ENCODE measurements at places on chromosomes 16 and 17.

- DNase-seq = peak; percentile 84
Measured at GRCh38 chr17:72151565-72152386, 31.0 kb downstream of the SOX9 start.

GRCh38 chr16:30896889-30897733 lies 697 bp downstream of the CTF1 start:
- DNase-seq = peak; percentile 97

GRCh38 chr17:47728214-47728877 lies 4.7 kb upstream of the TBX21 start:
- DNase-seq = no peak

DNA sequence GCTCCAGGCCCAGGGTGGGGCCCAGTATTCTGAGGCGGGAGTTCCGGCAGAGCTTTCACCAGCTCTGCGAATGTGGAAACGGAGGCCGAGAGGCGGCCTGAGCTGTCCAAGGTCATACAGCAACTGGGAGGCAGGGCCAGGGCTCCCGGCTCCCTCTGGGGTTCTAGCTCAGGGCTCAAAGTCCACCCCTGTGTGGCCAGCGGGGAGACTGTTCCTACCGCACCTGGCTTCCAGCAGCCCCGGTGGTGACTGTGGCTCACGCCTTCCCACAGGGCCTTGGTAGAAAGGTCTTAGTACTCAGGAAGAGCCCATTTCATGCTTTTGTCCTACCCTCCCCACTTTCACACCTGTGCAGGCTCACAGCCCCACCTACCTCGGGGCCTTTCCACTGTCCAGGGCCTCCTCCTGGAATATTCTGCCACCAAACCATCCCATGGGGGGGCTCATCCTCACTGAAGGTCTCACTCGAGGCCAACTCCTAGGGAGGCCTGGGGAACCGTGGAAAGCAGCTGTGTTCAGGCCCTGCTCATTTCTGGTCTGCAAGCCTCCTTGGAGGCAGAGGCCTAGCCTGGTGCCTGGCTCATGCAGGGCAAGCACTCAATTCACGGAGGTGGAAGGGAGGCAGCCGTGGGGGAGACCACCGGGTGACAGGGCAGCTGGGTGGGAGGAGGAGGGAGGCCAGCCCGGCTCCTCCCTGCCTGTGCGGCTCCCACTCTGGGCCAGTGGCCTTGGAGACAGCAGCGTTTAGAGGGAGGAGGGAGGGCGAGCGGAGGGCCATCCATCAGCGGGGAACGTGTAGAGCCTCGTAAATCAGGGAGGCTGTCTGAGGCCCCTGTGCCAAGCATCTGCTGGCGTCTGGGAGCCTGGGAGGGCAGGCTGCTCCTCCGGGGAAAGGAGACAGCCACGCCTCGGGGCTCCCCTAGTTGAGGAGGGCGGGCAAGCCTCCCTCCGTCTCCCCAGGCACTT lies 12.7 kb upstream of the DOC2B start:
- DNase-seq = no peak

DNA sequence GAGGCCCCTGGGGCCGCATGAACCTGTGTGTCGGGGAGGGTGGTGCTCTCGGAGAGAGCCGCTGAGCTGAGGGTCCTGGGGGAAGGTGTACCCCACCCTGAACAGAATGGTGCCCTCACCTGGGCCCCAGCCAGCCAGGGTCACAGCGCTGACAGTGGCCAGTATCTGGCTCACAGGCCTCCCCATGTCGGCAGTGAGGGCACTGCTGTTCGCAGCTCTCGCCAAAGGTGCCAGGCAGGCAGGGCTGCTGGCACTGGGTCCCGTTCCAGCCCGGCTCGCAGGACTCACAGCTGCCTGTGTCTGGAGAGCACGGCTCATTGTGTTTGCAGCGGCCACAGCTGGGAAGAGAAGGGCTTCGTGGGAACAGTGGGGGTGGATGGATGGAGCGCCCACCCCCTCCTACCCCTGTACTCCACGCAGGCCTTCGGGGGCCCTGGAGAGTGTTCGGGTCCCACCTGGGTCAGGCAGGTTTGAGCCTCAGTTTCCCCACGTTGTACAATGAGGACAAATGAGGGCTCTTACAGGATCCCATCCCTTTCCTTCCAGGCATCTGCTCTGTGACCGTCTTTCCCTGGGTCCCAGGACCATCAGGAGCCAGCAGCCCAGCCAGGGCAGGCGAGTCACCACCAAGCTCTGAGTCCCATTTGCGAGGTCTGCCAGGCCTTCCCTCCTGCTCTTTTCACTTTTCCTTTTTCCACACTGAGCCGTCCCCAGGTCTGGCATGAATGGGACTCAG lies 5.0 kb downstream of the SCARF1 start:
- no peak for DNase-seq

DNA sequence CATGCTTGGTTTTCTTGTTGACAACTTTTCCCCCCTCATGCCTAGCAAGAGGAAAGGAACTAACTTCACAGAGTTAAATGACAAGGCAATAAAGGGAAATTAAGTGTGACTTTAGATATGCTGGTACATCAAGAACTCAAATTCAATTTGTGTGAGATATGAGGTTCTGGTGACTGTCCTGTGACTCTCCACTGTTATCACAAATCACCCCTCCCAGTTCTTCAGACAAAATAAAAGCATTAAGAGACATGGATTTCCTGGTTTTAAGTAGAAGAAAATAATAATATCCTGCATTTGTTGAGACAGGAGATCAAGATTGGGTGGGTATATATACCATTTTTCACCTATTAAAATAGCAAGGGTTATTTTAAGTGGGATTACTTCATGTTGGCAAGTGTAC lies 46.2 kb downstream of the SNTB2 start:
- DNase-seq = no peak

DNA sequence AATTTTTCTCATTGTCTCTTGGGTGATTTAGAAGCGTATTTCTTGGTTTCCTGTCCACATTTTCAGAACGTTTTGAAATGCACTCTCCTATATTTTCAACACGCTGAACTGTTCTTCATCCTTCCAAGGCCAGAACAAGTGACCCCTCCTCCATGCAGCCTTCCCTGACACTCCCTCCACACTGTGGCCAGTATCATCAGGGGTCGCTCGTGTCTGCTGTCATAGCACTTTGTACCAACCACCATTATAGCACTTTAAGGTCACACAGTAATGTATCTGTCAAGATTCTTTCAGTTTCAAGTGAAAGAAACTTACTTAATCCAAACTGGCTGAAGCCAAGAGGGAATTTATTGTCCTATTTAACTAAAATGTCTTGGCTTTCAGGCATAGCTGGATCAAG lies 17.5 kb upstream of the IL21R start:
- no peak for DNase-seq

- no peak for DNase-seq
Measured at GRCh38 chr16:12006637-12007036, 30.1 kb downstream of the SNX29 start.

DNA sequence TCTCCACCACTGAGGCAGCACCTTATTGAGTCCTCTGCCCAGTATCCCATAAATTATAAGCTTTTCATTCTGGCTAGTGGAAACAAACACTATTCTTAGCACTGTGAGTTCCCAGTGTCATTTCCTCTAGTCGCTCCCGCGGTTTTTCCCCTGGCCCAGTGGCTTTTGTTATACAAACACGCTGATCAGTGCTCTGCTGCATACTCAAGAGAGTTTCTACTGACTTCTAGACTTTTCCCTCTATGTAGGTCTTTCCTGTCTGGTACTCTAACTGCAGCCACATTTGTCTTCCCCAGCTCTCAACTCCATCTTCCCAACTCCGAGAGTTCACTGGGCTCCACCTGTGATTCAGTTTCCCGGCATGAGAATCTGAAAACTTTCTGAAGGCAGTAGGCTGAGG lies 556.6 kb upstream of the SALL1 start:
- DNase-seq = no peak

DNA sequence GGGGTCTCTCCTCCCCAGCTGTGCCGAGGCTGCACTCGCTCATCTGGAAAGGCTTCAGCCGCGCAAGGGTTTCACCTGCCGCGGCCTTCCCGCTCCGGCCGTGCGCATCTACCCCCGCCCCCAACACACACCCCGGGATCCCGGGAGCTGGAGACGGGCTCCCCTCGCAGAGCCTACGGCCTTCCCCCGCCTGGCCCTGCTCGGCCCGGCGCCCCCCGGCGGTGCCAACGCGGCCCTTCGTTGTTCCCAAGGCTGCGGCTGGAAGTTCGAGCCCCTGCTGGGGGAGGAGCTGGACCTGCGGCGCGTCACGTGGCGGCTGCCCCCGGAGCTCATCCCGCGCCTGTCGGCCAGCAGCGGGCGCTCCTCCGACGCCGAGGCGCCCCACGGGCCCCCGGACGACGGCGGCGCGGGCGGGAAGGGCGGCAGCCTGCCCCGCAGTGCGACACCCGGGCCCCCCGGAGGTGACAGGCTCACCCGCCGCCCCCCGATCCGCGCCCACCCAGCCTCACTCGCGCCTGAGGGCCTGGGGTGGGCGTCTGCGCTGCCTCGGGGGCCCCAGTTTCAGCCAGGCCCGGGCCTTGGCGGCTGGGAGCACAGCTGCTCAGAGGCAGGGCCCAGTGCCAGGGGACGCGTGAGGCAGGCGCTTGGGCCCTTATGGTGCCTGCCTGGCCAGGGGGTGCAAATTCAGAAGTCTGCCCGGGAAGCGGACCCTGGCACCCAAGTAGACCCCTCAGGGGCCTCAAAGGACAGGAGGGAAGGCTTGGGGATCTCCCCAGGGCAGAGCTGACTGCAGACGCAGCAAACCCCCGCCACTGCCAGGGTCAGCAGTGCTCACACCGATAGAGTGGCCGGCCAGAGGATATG lies 11.2 kb downstream of the GALK1 start:
- DNase-seq = peak; percentile 89

- no peak for DNase-seq
Measured at GRCh38 chr16:67399749-67400704, 6.7 kb upstream of the TPPP3 start.

GRCh38 chr17:39178536-39178935 lies 12.6 kb upstream of the ARL5C start:
- DNase-seq = peak; percentile 70

- peak; percentile 82 for DNase-seq
Measured at GRCh38 chr16:4660454-4661007, 32.8 kb upstream of the NUDT16L1 start.

DNA sequence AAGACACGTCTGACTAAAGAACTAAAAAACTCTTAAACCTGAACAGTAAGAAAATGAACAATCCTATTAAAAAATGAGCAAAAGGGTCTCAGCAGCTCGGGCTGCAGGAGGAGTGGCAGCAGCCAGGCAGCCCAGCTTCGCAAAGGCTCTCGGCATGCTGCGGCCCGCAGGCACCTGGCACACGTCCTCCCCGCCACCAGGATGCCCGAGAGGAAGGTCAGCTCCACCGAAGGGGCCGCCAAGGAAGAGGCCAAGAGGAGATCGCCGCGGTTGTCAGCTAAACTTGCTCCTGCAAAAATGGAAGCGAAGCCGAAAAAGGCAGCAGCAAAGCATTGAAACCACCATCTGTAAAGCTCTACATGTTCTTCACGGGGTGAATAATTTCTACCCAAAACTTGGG lies 173.5 kb downstream of the BCAS3 start:
- DNase-seq = no peak

GRCh38 chr16:86573215-86573614 lies 5.1 kb upstream of the FOXL1 start:
- DNase-seq = no peak

DNA sequence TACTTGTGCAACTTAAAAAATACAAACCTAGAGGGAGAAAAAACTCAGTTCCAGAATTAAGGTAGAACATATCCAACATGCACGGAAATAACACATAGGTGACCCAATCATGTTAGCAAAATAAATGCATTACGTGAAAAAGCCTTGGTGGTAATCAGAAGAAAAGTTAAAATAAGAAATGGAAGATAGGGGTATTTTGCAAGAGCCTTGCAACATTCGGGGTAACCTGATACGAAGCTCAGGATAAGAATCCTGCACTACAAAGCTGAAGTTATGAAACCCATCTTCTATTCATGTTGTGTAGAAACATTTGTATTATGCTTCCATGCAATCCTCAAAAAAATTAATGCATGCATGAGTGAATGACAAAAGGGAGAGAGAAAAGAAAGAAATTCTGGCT lies 33.1 kb downstream of the CHCT1 start:
- no peak for DNase-seq

DNA sequence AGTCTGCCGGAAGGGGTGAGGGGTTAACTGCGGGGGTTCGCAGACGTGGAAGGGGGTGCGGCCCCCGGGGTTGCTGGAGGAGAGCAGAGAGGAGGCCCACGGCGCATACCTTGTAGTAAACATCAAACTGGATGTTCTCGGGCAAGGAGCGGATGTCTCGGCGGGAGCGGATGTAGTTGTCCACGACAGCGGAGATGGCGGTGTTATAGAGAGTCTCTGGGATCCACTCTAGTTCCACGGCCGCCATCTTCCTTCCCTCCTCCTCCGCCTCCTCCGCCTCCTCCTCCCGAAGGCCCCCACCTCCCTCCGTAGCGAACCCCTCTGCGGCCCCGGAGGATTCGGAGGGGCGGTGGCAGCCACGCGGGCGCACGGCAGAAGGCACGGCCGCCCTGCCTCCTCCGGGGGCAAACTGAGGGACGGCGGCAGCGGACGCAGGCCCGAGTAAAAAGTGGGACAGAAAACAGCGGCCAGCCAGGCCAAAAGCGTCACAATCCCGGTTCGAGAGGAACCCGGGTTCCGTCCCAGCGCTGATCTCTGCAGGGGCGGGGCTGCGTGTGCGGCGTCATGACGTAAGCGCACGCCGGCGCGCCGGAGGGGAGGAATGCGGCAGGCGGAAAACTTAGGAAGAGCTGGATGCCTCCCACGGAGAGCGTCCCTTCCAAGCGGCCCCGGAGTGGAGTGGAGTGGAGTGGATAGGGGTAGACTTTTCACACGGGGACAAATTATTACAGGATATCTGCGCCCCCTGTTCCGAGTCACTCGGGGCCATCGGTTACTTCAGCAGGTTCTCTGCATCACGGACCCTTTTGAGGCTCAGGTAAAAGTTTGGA lies at the start of gene APPBP2:
Gene APPBP2 (minus strand): TSS at position 558 of the 830 bp plus-strand sequence. CDS start 311 bp downstream, at position 247.
- DNase-seq = peak; percentile 96

GRCh38 chr17:65220732-65221131 lies 83.6 kb downstream of the RGS9 start:
- DNase-seq = peak; percentile 39

DNA sequence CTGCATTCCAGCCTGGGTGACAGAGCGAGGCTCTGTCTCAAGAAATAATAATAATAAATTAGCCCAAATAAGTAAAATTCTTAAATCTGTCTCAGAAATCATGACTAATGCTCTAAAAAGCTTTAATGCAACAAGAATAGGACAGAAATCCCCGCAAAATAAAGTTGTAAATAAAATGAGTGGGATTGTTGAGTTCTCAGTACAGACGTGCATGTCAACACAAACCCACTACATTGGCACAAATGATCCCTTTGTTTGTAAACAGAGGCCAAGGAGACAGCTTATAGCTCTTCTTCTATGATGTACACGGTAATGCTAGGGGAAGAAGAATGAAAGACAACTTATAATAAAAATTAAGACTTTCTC lies 6.0 kb downstream of the STAT5B start:
- no peak for DNase-seq

- DNase-seq = peak; percentile 90
Measured at GRCh38 chr17:82228842-82229697, at the start of gene SLC16A3. Gene SLC16A3, plus strand, starts transcription at chr17:82229042. Its CDS starts 6,967 bp downstream, at chr17:82236009.

GRCh38 chr17:3802461-3803307 lies 1.7 kb upstream of the ITGAE start:
- DNase-seq = peak; percentile 88

DNA sequence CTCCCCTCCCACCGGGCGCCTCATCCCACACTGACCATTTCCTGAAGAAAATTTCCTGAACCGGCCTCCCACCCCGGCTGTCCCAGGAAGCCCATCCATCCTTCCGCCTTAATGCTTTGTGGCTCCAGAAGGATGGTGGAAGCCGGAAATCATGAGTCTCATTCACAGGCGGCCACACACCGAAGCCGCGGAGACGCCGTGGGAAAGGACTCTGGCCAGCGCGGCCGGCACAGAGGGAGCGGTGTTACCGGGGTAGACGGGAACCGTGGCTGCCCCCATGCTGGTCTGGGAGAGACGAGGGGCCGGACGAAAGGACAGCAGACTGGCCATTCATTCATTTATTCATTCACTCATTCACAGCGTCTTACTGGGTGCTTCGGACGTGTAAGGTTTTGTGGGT lies 326.8 kb downstream of the SEC14L1 start:
- no peak for DNase-seq

Measured in GM23248 (cell line).